Cardiac septum (tissue), 1 donor: ENCODE measurements at places on chromosomes 2 and 18. TPM values are rescaled to one million over a fixed set of nuclear protein-coding genes. Genes with fewer than 3 reads are reported as not detected.

DNA sequence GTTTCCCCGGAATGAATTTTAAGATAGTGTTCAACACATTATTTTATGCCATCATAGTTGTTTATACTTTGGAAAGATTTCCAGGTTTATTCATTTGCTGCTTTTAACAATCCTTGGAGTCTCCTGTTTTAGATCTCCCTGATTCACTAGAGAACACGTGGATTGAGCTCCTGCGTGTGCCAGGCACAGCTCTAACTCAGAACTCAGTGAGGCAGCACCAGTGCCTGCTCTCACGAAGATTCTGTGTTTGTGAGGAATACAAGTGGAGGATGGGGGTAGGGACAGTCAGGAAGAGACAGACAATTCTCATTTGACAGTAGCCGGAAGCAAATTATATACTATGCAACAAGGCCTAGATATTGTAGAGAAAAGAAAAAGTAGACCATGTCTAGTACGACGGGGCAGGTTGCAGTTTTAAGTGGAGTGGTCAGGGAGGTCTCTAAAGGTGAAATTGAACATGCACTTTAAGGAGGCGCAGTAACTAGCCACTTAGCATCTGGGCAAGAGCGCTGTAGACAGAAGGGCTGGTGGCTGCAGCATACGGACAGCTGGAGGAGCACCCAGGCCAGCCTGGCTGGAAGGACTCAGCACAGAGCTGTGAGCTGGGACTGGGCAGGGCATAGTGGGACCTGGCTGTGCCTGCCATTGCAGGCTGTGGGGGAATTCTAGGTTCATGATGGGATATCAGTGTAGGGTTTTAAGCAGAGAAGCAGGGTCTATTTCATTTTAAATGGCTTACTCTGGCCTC, 24.3 kb downstream of the RNF144A start:
- no peak for DNase-seq

DNA sequence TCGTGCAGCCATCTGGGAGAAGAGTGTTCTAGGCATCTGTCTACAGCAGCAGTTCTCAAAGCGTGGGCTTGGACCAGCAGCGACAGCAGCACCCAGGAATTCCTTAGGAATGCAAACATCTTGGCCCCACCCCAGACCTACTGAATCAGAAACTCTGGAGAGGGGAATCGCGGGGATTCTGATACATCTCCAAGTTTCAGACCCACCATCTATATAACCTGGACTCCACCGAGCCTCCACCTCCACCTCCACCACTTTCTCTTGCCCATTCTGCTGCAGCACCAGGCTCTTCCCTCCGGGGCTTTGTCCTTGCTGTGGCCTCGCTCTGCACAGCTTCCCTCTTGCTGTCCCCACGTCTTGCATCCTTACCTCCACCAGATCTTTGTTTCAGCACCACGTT, 256.4 kb downstream of the BCL2 start:
- no peak for DNase-seq

DNA sequence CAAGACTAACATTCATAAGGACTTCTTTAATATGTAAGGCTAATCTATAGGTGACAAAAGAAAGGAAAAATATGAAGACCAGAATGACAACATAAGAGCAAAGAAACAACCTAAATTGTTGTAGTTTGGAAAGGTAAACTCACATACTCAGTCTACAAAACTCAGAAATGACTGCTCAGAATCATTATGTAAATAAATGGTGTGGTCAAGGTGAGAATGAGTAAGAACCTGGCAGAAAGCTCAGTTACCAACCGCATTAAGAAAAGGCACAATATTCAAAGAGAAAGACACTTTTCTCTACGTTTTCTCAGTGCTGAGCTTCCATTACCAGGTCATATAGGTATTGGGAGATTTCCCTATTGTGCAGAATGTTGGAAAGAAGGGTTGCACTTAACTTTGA, 15.8 kb downstream of the ATF2 start:
- DNase-seq, result no peak

DNA sequence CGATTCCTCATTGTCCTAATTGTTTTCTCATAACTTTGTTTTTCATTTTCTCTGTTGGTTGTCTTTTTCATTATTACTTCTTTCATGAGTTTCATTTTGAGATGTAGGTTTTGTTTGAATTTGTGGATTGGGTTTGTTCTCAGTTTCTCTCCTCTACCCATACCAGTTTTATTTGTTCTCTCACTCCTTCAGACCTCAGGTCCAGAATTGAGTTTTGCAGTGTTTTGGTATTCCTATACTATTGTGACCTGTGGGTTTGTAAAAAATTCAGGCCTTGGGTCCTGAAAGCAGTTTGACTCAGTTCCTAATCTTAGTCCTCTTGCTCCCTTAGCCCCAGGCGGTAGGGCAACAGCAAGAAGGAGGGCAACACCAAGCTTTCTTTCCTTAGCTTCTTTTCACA, 28.3 kb upstream of the UBE2E3 start:
- no peak for DNase-seq

DNA sequence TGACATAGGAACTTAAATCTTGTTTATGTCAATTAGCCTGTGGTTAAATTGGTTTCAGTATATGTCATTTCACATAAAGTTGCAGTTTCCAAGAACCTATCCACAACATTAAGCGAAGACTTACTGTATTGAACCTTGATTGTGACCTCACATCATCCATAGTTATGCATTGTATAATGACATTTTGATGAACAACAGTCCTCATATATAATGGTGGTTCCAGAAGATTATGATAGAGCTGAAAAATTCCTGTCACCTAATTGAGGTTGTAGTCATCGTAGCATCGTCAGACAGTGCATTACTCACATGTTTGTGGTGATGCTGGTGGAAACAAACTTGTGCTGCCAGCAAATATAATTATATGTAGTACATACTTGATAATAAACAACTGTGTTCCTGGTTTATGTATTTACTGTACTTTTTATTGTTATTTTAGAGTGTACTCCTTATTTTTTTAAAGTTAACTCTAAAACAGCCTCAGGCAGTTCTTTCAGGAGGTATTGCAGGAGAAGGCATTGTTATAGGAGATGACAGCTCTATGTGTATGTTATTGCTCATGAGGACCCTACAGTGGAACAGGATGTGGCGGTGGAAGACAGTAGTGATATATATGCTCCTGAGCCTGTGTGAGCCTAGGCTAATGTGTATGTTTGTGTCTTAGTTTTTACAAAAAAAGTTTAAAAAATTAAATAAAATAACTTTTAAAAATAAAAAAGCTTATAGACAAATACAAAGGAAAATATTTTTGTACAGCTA, 56.6 kb downstream of the UBE2E3 start:
- no peak for DNase-seq

DNA sequence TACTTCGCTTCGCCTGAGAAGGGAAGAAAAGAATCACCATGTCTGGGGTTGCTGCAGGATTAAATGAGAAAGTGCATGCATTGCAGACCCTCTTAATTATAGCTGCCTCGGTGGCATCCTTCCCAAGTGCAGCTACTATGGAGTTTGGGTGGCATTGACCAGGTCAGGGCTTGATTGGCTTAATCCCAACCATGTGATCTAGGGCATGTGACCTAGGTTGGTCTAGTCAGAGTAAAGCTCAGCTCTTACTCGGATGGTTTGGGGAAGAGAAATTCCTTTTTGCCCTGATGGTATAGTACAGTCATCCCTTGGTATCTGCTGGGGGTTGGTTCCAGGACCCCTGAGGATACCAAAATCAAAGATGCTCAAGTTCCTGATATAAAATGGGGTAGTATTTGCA, 178.2 kb upstream of the RAB12 start:
- DNase-seq, result no peak

- no peak for DNase-seq
These were observed 65.4 kb downstream of the LRRFIP1 start for GRCh38 chr2:237692601-237693290.

DNA sequence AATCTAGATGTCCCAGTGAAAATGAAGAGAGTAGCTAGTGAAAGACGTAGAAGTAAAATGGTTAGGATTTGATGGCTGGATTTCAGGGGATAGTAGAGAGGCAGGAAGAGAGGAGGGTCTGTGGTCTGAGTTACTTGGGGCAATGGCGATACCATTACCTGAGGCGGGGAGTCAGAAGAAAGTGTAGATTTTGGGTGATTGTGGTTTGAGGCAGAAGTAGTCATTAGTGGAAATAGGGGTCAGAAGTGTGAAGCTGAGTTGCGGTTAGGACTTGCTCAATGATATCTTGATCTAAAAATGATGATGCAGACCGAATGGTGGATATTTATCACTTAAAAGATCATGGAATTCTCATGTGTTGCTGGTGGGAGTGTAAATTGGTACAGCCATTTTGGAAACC, 41.0 kb downstream of the CEP192 start:
- no peak for DNase-seq

DNA sequence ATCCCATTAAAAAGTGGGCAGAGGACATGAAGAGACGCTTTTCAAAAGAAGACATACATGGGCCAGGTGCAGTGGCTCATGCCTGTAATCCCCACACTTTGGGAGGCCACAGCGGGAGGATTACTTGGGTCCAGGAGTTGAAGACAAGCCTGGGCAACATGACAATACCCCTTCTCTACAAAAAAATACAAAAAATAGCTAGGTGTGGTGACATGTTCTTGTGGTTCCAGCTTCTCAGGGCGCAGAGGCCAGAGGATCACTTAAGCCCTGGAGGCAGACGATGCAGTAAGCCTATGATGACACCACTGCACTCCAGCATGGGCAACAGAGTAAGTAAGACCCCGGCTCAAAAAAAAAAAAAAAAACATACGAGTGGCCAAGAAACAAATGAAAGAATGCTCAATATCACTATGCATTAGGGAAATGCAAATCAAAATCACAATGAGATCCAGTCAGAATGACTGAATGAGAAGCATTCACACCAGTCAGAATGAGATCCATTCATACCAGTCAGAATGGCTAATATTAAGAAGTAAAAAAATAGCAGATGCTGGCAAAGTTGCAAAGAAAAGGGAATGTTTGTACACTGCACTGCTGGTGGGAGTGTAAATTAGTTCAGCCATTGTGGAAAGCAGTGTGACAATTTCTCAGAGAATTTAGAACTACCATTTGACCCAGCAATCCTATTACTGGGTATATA, 550.2 kb upstream of the SLC39A10 start:
- no peak for DNase-seq

DNA sequence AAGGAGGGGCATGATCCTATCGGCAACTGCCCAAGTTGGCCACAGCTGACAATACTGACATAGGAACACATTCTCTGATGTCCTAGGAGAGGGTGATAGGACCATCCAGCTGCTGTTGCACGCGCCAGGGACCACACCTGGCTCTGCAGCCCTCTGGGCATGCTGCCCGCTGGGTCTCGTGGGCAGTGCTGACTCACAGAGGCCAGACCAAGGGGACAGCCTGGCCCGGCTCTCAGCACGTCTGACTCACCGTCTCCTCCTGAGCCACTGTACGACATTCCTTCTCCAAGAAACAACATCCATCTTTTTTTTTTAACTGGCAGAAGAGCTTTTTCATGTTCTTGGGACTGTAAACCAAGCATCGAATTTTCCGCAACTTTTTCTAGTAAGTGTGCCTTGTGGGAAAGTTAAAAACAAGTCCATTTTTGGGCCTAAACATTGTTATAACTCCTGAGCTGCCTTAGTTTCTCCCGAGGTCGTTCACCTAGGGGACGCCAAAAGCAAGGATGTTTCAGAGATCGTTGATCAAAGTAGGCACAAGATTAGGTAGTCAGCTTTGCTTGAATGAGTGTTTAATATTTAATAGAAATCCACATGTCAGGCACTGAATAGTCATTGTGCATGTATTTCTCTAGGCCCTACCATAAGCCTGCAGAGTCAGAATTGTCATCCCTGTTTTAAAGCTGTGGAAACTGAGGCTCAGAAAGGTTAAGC, 100.3 kb downstream of the TTC32 start:
- peak; percentile 92 for DNase-seq

The NTSR2 gene
- not detected for total RNA-seq

The HOXD12 gene
- total RNA-seq, result not detected

The GKN1 gene
- not detected for total RNA-seq

The NDC80 gene
- 0.57 TPM for total RNA-seq

The MALL gene
- 19.6 TPM for total RNA-seq

The ACMSD gene
- total RNA-seq, result not detected
